ENCODE measurements at places on chromosomes 16 and 17.

- peak; percentile 82 for DNase-seq
Measured at GRCh38 chr17:40803617-40804082, 3.9 kb upstream of the KRT28 start.

DNA sequence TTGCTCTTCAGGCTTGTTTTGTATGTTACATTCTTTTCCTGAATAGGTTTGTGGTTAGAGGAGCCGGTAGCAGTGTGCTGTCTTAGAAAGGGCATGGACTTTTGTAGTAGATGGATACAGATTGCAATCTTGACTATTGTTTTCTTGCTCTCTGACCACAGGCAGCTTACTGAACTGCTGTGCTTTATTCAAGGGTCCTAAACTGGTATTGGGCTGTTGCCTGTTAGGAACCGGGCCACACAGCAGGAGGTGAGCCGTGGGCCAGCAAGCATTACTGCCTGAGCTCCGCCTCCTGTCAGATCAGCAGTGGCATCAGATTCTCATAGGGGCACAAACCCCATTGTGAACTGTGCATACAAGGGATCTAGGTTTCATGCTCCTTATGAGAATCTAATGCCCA lies 373.9 kb downstream of the CPPED1 start:
- DNase-seq = no peak

DNA sequence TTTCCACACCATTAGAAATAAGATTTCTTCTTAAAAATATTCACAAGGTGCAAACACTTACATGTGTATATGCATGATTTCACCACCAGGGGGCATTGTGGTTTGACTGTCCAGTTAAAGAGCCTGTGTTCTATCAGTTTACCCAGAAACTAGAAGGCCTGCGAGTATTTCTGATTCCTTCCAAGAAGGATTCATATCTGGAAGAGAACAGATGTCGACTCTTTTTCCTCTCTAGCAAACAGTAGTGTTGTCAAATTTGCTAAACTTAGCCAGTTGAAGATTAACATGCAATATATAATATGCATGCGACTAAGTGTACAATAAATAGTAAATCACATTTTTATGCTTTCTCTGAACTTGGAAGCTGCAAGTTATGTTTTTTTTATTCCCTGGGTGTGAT lies 404.1 kb downstream of the WWOX start:
- DNase-seq = peak; percentile 34

DNA sequence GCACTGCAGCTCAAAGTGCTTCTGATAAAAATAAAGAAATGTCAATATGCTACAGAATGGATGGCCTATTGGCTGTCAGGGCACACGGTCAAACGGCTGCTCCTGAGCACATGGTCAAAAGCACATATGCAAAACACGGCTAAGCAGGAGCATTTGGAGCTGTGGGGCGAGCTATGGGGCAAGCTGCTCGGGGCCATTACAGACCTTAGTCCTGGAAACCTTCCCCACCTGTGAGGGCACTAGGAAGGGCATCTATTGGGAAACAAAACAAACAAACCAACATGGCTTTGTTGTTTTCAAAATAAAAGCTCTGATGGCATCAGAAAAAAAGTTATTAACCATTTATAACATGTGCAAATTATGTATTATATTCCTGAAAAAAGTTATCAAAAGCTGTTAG lies 83.6 kb downstream of the SLC5A11 start:
- no peak for DNase-seq

- DNase-seq = no peak
Measured at GRCh38 chr17:16433514-16433913, 18.1 kb downstream of the TRPV2 start.

DNA sequence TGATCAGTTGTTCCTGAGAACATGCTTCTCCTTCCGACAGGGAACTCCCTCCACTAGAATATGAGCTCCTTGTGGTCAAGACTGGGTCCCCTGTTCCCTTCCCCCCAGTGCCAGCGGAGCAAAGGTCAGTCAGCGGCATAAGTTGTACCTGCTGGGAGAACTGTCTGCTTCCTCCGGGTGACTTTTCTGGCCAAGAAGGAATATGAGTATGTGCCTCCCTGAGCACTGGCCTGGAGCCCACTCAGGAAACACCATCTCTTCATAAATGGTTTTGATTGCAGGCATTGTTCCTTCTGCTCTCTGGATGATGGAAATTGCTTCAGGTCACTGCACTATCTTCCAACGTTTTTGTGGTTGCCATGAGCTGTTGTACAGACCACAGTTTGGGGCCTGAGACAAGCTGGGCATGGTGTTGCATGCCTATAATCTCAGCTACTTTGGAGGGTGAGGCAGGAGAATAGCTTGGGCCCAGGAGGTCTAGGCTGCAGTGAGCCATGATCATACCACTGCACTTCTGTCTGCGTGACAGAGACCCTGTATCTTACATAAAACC lies 2.9 kb upstream of the P4HB start:
- DNase-seq = no peak

DNA sequence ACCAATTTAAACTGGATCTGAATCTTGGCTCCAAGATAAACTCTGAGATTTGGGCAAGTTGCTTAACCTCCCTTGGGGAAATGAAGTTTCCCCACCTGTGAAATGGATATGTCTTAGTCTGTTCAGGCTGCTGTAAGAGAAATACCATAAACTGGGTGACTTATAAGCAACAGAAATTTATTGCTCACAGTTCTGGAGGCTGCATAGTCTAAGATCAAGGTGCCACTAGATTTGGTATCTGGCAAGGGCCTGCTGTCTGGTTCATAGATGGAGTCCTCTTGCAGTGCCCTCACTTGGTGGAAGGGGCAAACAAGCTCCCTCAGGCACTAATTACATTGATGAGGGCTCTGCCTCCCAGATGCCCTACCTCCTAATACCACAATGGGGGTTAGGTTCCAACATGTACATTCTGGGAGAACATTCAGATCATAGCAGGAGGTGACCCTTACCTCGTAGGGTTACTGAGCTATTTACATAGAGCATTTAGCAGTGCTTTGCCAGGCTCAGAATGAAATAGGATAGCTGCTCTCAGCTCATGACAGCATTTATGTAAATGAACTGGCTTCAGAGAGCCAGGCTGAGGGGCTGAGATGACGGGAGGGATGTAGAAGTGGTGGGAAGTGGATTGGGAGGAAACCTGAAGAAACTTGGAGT lies 83.9 kb downstream of the SPECC1 start:
- DNase-seq = no peak

DNA sequence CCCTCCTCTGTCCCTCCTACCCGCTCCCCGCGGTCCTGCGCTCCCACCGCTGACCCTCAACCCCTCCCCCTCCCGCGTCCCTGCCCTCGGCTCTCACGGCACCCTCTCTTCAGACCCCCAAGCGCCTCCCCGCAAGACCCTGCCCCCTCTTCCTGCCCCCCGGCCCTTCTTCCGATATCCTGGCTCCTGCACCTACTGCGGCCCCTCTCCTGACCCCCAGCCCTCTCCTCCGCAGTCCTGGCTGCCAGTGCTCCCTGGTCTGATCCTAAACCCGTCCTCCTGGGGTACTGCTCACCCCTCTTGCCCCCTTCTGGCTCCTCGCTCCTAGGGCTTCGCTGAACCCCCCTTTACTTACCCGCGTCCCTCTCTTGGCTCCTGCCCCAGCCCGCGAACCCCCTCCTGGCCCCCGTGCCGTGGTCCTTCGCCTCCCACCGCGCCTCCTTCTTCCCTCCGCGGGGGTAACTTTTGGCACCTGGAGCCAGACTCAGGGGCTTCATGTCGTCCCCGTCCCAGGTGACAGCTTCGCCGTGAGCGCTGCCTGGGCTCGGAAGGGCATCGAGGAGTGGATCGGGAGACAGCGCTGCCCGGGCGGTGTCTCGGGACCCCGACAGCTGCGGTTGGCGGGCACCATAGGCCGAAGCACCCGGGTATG lies 839 bp downstream of the NKD1 start:
- DNase-seq = no peak

All from Daoy (cell line).